ENCODE measurements at places on chromosomes 11 and 22. TPM values are rescaled to one million over a fixed set of nuclear protein-coding genes. Genes with fewer than 3 reads are reported as not detected.

Gene VWCE
- 1.6 TPM for total RNA-seq

Gene IGLL1
- not detected for total RNA-seq

Gene KRTAP5-7
- not detected for total RNA-seq

Gene NRXN2
- 7.9 TPM for total RNA-seq

DNA sequence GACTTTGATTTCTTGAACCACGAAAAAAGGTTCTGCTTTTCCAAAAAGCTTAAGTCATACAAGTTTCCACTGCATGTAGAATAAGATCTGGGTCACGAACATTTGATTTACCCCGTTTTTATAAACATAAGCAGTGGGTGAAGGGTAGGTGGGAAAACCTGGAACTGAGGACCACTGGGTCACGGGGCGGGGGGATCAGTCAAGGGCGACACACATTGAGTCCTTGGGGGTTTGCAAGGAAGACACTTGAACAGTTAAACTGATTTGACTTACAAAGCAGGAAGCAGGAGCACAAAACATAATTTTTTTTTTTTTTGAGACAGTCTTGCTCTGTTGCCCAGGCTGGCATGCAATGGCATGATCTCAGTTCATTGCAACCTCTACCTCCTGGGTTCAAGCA lies 10.9 kb downstream of the FADS3 start:
- DNase-seq, result no peak

DNA sequence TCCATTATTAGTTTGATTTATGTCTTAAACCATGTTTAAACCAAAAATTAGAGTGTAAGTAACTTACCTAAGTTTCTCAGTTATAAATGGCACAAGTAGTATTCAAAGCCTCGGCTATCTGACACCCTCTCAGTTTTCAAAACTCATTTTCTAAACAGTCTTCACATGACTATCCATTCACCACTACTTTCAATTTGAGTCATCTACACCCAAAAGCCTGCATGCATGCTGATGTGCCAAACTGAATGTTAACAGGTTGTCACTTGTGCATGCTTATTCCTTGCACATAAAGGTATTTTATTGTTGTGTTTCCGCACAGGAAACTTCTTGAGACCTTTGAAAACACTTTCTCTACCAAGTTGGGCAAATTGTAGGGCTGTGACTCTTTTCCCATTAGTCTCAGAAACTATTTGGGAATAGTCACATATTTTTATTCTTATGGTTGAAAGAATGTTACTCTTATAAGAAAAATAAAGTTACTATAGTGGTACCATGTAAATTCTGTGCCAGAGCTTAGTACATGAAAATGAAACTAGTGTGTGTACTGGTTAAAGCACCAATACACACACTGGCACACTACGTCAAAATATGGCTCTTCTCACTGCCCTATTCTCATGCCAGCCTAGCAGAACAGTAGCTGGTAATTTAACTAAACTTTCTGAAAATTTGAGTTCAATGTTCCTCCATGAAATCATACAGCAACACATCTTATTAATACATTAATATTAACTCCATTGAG lies 2.2 kb upstream of the OR51E2 start:
- DNase-seq, result no peak

GRCh38 chr11:80282643-80283042 lies 841.8 kb upstream of the TENM4 start:
- no peak for DNase-seq

- no peak for DNase-seq
These were observed 27.6 kb downstream of the PLEKHA7 start for GRCh38 chr11:16986434-16987204.

GRCh38 chr11:7348432-7349304 lies 97.0 kb downstream of the SYT9 start:
- DNase-seq, result no peak

- peak; percentile 79 for DNase-seq
These were observed 475.9 kb downstream of the BRD1 start for GRCh38 chr22:49351761-49352227.

GRCh38 chr11:44312876-44313275 lies 2.9 kb upstream of the ALX4 start:
- peak; percentile 15 for DNase-seq

DNA sequence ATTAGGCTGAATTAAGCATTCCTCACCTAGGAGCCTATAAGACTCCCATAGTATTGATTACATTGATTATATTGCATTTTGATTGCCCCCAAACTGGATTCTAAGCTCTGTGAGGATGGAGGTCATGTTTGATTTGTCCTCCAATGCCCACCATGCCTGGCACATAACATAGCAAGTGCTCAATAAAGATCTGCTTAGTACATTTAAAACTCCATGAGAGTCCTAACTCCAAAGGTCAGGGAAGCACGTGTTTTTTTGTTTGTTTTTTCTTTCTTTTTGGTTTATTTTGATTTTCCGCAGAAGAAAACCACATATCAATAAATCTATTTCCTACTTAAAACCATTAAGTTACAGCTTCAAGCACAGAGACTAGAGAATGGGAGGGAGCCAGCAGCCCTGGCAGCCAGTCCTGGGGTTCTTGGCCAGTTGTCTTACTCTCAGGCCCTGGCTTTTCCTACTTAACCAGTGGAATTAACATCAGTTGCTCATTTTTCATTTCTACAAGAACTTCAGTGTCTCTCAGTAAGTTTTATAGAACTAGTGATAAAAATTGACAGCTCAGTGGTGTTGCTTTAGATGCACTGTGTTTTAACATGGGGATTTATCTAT lies 429.9 kb upstream of the CCDC90B start:
- no peak for DNase-seq

DNA sequence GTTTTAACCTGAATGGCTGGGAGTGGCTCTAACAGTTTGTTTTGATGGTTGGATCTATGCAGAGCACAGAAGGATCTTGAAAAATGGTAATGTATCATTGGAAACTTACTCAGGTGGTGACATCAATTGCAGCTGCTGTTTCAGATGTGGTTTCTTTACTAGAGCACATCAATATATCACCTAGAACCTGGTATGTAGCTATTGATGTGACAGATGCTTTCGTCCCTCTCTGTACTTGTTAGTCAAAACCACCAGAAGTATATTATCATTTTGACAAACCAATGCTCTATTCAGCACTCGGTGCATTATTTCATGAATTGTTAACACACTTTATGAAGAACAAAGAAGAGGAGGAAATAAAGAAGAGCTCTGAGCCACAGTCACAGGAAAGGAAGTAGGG lies 26.6 kb upstream of the SCN3B start:
- no peak for DNase-seq

DNA sequence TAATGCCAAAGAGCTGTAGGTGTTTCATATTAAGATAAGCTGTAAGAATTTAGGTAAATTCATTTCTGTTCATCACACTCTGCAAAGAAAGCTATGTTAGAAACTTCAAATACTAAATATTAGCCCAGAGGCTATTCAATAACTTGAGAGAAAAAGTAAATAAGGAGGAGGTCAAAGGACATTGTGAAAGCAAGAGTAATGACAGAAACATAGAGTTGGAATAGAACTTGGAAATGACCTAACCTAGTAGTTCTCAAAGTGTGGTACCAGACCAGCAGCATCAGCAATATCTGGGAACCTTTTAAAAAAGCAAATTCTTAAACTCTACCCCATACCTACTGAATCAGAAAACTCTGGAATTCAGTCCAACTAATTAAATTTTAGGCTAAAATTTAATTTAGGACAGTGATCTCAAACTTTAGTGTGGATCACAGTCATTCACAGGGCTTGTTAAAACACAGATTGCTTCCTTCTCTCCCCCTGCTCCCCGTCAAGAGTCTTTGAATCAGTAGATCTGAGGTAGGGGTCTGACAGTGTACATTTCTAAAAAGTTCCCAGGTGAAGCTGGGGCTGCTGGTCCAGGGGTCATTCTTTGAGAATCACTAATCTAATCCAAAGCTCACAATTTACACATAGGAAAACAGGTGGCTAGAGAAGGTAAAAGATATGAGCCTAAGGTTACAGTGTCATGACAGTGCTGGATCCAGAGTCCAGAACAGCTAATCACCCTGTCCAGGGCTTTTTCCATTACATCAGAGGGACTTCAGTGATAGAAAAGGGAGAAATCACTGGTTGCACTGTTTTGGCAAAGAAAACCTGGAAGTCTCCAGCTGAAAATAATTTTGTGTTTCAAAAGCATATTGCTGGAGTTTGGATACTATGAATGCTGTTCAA lies 241.1 kb downstream of the SOX6 start:
- DNase-seq, result no peak

DNA sequence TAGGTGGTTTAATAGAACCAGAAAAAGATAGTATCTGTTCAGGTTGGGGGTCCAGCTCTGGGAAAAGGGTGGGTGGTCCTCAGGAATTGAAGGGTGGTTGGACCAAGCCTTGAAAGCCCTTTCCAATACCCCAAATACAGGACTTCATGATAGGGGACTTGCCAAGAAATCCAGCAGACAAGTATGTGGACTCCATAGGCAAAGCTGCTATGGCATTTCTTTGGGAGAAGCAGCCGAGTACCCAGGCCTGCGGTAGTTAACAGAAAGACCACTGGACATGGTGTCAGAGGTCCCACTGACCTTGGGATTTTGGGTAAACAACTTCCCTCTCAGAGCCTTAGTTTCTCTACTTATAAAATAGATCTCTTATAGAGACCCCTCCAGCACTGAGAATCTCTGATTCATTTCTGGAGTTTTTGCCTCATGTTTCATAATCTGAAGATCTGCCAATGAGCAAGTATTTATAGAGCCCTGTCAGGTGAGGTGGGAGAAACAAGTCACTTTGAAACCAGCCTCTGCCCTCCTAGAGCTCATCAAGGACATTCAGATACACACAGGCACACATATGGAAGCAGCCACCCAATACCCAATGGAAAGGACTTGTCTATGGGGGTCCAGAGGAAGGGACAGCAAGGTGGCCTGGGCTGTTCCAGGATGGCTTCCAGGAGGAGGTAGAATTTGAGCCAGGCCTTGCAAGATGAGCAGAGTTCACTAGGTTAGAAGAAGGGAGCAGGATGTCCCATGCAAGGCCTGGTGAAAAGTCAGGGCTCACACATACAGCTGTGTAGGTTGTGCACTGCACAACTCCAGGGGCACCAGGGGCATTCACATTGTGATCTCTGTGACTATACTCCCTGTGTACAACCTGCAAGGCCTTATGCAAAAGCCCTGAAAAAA lies 31.0 kb upstream of the ACCSL start:
- DNase-seq, result peak; percentile 44

GRCh38 chr22:24688256-24688655 lies 85.3 kb downstream of the GGT1 start:
- no peak for DNase-seq

GRCh38 chr11:68386331-68386978 lies 74.1 kb downstream of the LRP5 start:
- no peak for DNase-seq

DNA sequence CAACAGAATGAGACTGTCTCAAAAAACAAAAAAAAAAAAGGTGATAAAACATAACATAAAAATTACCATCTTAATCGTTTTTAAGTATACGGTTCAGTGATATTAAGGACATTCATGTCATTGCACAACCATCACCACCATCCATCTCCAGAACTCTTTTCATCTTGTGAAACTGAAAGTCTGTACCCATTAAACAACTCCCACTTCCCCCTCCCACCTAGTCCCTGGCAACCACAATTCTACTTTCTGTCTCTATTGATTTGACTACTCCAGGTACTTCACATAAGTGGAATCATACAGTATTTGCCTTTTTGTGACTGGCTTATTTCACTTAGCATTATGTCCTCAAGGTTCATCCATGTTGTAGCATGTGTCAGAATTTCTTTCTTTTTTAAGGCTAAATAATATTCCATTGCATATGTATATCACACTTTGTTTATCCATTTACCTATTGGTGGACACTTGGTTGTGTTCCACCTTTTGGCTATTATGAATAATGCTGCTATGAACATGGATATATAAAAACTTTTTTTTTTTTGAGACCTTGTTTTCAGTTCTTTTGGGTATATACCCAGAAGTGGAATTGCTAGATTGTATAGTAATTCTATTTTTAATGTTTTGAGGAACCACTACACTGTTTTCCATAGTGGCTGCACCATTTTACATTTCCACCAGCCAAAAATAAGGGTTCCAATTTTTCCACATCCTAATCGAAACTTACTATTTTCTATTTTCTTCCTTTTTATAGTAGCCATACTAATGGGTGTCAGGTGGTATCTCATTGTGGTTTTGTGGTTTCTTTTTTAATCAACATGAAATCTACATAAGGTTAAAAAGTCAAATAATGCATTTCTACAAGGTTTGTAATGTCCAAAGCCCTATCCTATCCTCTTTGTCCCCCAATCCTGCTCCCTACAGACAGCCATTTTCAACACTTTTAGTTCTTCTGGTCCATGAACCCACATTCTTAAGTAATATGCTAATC lies 23.4 kb upstream of the PIK3C2A start:
- DNase-seq, result no peak

DNA sequence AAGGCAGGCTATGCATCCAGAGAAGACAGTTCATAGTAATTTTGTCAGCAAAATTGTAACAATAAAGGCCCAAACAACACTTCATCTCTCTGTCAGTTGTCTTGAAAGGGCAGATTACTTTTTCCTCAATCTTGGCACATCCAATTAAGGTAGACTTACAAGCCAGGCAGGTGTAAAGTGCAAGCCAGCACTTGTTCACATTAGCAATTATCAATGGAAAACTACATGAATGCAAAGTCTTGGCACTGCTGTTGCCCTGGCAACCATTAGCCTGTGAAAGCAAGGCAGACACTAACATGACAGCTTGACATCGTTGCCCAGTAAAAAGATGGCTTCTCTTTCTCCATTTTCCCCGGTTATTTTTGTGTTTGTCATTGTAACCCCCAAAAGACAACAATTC lies 677.2 kb upstream of the TENM4 start:
- DNase-seq, result no peak

DNA sequence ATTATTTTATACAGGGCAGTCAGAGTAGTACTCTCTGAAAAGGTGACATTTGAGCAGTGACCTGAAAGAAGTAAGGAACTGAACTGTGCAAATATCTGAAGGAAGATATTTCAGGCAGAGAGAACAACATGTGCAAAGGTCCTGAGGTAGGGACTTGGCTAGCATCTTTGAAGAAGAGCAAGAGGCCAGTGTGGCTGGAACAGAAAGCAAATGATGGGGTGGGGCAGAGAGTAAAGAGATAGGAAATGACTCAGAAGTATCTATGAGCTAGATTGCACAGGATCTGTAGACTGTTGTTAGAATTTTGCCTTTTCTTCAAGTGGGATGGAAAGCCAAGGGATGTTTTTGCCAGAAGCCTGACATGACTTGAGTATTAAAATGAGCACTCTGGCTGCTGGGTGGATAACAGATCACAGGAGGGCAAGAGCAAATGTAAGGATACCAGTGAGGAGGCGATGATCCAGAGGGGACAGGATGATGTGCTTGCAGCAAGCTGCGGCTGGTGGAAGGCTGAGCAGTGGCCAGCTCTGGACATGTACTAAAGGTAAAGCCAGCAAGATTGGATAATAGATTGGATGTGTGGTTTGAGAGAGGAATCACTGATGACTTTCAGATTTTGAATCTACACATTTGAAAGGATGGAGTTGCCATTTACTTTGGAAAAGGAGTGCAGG lies 33.2 kb upstream of the TTC12 start:
- DNase-seq, result no peak

- peak; percentile 46 for DNase-seq
These were observed 2.3 kb downstream of the GPHA2 start for GRCh38 chr11:64933213-64933934.

DNA sequence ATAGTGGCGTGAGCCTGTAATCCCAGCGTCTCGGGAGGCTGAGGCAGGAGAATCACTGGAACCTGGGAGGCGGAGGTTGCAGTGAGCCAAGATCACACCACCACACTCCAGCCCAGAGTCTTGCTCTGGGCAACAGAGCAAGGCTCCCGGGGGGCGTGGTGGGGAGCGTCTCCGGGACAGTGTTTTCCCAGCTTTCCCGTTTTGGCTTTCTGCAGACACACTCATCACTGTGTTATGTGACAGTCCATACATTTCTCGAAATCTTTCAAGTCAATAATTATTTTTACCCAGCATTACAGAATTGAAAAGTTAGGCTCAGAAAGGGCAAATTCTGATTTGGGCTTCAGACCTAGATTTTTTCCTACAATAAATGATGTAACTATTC lies 31.7 kb downstream of the NEAT1 start:
- peak; percentile 81 for DNase-seq
